ENCODE measurements at places on chromosomes 1 and 21. TPM values are rescaled to one million over a fixed set of nuclear protein-coding genes. Genes with fewer than 3 reads are reported as not detected.

The GBP7 gene
- not detected for total RNA-seq

The CFAP74 gene
- not detected for total RNA-seq

The TRIM17 gene
- total RNA-seq: under 0.01 TPM

The IGFN1 gene
- total RNA-seq: 0.28 TPM

The SLAMF8 gene
- not detected for total RNA-seq

The PPIAL4G gene
- total RNA-seq: not detected

The HTR6 gene
- not detected for total RNA-seq

The TNFRSF18 gene
- total RNA-seq: not detected

The AMY1B gene
- not detected for total RNA-seq

The KRTAP13-2 gene
- total RNA-seq: not detected

The NTNG1 gene
- total RNA-seq: 1.3 TPM

The RGS18 gene
- total RNA-seq: not detected
